ENCODE measurements at places on chromosomes 4 and X.

GRCh38 chrX:11397680-11398079 is 104.5 kb downstream of the AMELX start:
- DNase-seq, result peak; percentile 34

- DNase-seq, result no peak
Measured at GRCh38 chr4:138961129-138961528, 54.5 kb upstream of the NOCT start.

DNA sequence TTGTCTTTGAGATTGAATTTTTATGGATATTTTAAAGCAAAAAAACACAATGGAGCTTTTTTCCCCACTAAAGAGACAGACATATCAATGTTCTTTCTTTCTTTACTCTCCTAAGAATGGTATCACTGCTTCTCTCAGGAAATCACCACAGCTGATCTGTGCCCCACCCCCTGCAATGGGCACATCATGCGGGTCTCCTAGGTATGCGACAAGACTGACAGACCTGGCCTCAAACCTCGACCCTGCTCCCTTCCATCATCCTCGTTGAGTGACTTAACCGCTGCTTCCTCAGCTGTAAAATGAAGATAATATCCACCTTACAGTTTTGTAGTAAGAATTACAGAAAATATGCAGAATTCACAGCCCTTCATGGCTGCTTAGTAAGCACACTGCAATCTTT is 58.3 kb downstream of the LEF1 start:
- no peak for DNase-seq

- DNase-seq, result no peak
Measured at GRCh38 chrX:16807548-16807947, 21.3 kb downstream of the TXLNG start.

- peak; percentile 8 for DNase-seq
Measured at GRCh38 chr4:149031399-149031798, 589.2 kb upstream of the NR3C2 start.

DNA sequence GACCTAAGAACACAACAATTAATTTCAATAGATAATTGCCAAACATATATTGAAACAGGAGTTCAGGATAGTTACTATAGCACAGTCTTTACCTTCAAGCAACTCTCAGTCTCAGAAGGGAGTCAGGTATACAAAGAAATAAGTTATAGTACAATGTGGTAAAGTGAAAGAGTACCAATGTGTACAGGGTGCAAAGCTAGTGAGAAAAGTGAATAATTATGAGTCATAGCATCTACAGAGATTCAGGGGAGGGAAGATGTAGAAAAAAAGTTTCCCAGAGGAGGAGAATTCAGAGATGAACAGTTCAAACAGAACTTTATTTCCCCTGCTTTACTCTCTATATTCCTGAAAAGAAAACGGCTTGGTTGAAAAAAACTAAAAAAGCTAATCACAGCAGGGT is 22.7 kb upstream of the DKK2 start:
- DNase-seq, result no peak

DNA sequence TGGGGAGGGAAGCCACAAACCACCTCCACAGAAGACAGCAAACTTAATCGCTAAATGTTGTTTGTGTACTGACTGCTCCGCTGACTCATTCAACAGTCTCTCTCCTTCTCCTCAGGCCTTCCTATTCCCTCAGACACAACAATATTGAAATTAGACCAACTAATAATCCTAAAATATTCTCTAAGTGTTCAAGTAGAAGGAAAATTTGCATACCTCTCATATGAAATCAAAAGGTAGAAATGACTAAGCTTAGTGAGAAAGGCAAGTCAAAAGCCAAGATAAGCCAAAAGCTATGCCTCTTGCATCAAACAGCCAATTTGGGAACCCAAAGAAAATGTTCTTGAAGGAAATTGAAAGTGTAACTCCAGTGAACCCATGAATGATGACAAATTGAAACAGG is 75.7 kb upstream of the ARHGAP24 start:
- DNase-seq, result no peak

- no peak for DNase-seq
Measured at GRCh38 chr4:66964467-66964866, 580.8 kb downstream of the CENPC start.

DNA sequence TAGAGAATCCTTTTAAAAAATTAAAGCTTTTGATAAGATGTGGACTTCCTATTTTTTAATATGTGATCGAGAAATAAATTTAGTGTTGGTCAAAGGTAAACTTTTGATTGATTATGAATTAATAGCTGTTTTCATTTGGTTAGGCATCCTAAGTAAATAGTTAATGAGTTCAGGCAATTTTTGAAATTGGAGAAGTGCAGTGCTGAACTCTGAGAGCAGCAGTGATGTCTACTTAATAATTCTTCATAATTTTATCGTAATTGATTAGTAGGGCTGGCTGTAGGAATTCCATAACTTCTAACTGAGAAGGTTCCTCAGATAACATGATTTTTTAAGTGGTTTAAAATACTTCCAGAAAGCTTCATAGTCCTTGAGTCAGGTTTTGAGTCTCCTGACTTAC is 1.5 kb downstream of the MND1 start:
- no peak for DNase-seq

GRCh38 chr4:173504181-173504503 is 25.9 kb downstream of the HAND2 start:
- DNase-seq, result no peak

DNA sequence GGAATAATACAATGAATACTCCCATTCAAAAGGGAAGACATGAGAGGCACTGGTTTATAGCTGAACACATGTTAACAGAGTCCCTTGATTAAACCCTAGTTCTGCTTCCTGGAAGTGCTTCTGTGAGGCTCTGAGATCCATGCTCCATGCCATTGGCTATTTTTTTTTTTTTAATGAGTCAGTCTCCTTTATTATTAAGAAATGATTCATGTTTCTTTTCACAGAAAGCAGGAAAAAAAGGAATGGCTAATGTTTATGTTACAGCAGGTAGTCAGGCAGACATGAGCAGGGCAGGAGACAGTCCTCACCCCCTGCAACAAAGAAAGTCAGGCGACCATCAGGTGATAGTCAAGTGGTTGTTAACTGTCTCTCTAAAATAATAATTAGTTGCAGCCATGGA is 598.7 kb downstream of the EPHA5 start:
- no peak for DNase-seq

GRCh38 chrX:108025954-108026600 is 18.8 kb upstream of the VSIG1 start:
- DNase-seq, result no peak

GRCh38 chrX:101223226-101223625 is 3.6 kb downstream of the DRP2 start:
- peak; percentile 28 for DNase-seq

- no peak for DNase-seq
Measured at GRCh38 chr4:3388471-3389232, 53.1 kb upstream of the HGFAC start.

- DNase-seq, result no peak
Measured at GRCh38 chr4:150305995-150306394, 227.8 kb downstream of the DCLK2 start.

DNA sequence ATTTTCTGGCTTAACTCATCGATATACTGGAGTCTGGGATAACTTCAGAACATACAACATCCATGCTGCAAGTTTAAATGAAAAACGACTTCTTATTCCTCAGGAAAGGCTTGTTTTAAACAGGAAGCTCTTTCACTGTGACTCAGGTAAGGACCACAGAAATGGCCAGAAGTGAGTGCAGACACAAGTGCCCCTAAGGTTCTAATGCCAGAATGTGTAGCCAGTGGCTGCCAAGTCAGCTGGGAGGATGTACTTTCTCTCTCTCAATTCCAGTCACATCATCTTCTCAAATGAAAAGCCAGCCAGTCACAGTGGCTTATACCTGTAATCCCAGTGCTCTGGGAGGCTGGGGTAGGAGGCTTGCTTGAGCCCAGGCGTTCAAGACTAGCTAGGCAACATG is 144.6 kb downstream of the SH3KBP1 start:
- peak; percentile 38 for DNase-seq

GRCh38 chr4:82577451-82577850 is 15.7 kb upstream of the TMEM150C start:
- DNase-seq, result no peak

GRCh38 chr4:63937961-63938360 is 471.3 kb downstream of the TECRL start:
- DNase-seq, result no peak

GRCh38 chrX:39823854-39824253 is 273.9 kb downstream of the BCOR start:
- no peak for DNase-seq

GRCh38 chr4:161486461-161486860 is 677.3 kb downstream of the FSTL5 start:
- DNase-seq, result no peak

- DNase-seq, result no peak
Measured at GRCh38 chrX:68725756-68726365, 78.4 kb downstream of the STARD8 start.

- DNase-seq, result no peak
Measured at GRCh38 chrX:48983081-48983480, 11.4 kb upstream of the KCND1 start.

GRCh38 chrX:12956704-12957534 is 18.0 kb upstream of the TMSB4X start:
- peak; percentile 91 for DNase-seq

GRCh38 chrX:85303544-85303943 is 59.8 kb downstream of the ZNF711 start:
- no peak for DNase-seq

DNA sequence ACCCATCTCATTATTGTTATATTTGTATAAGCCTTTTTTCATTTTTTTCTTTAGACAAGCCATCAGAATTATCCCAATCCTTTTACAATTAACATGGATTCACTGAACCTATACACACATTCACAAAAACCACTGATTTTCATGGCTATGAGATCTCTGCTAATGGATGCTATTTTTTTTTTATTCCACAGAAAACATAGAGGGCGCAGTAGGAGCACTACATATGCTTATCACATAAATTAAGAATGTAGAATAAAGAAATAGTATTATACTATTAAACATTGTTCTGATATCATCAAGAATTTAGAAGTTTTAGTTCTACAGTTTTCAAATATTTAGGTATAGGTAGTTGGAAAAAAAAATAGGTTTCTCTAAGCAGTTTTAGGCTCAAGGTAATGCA is 1477.4 kb downstream of the ARAP2 start:
- DNase-seq, result no peak

GRCh38 chr4:111115881-111116280 is 493.0 kb upstream of the PITX2 start:
- no peak for DNase-seq
